ENCODE measurements at places on chromosomes 1 and 21.

GRCh38 chr21:31556662-31557061 lies 102.8 kb upstream of the SOD1 start:
- no peak for DNase-seq

DNA sequence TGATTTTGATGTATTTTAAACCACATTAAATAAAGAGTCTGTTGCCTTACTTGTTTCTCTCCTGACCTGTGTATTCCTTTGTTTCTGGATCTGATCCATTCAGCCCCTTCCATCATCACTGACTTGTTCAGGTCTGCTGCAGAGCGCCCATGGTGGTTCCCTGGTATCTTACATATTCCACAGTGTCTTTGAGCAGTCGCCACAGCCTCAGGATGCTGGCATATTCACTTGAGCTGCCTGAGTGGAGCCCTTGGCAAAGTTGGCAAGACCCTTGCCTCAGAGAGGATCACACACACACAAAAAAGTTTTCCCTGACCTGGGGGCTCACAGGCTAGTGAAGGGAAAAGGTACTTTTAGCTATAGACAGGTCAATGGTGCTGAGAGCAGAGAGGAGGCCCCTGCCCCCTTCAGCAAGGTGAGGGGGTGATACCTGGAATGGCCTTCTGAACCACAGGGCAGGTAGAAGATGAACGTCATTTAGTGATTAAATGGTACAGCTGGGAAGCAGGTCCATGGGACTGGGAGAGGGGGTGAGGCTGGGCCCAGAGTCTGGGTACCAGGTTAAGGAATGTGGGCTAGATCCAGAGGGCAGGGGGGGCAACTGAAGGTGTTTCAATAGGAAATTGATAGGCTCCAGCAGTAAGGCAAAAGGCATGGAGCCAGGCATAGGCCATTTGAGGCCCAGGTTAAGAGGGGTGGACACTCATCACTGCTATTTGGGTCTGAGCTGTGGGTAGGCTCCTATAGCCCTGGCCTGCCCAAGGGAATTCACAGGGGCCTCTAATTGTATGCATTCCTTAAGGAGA lies 2.0 kb upstream of the CCDC28B start:
- DNase-seq, result no peak

GRCh38 chr1:37177230-37177864 lies 143.0 kb upstream of the GRIK3 start:
- peak; percentile 40 for DNase-seq

GRCh38 chr21:45209685-45210284 lies 77.9 kb downstream of the POFUT2 start:
- DNase-seq, result no peak

GRCh38 chr1:64750875-64751274 lies 6.0 kb downstream of the RAVER2 start:
- DNase-seq, result no peak

- no peak for DNase-seq
Measured at GRCh38 chr21:33283203-33283602, 17.0 kb downstream of the IL10RB start.

DNA sequence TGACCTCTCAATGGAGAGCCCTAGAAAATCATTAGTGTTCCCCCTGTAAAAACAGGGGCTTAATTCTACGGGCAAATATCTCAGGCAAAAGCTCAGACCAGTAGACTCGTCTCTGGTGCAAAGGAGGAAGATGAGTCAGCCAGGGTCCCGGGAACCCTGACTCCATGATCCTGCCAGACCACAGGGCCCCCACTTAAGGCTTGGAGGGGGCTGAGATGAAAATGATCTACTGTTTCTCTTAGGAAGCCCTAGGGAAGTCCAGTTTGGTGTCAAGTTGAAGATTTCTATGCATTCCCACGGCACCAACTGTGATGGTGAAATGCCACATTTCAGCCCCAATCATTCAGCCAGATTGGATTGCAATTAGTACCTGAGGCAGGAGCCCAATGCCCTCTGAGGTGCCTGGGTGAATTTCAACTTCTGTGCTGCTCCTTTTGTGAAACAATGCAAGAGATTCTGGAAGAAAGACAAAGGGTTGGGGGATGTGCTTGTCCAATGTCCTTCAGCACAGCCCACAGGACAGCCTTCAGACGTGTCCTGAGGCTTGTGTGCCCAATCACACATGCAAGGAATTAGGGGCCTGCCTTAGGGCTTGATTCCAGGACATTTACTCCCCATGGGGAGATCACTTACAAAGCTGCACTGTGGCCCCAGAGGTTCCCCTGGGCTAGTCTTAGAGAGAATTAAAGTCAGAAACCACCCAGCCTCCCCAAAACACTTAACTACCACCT lies 18.1 kb downstream of the NAV1 start:
- DNase-seq, result no peak

- no peak for DNase-seq
Measured at GRCh38 chr1:161216945-161217712, 2.0 kb downstream of the FCER1G start.

GRCh38 chr1:218890451-218890850 lies 283.2 kb upstream of the LYPLAL1 start:
- DNase-seq, result no peak

DNA sequence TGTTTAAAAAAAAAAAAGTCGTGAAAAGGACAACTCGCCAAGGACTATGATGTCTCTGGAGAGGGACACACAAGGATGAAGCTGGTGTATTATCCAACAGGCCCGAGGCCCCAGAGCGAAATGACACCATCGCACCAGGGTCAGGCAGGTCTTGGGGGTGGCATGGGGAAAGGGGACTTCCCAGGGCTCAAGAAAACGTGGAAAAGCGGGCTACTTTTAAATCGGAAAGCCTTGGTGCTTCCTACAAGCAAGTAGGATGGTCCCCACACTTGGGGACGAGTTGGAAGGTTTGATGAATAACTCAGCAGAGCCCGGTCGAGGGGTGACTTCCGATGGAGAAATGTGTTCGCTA lies 505 bp upstream of the GNPAT start:
- no peak for DNase-seq

- DNase-seq, result no peak
Measured at GRCh38 chr1:119225831-119226230, 85.4 kb upstream of the WARS2 start.

DNA sequence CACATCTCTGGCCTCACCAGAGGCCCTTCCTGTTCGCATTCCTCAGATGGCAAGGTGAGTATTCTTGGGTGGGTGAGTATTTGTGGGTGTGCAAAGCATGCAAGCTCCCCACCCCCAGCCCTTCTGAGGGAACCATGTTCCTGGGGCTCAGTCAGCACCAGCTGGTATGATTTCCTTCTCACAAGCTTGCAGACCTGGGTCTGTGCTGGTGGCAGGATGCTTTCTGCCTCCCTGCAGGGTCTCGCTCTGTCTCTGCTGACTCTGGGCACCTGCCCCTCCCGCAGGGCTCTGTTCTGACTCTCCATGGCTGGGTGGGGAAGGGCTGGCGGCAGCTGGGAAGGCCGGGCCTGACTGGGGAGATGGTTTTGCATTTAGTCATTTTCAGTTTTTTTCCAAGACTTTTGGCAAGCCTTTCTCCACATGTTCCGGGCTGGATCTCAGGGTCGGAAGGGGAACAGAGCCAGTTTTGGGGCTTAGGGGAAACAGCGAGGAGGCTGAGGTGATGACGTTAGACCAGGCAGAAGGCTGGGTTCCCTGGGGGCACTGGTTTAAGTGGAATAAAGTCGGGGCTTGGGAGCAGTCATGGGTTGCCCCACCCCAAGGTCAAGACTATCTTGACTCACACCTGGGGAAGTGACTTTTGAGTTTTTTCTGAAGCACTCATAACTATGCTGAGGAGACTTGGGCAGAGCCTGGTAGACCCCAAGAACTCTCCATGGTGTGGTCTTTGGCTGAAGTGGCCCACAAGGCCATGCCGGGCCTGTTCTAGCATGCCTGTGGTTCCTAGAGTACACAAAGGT lies 6.2 kb downstream of the RASSF5 start:
- no peak for DNase-seq

- no peak for DNase-seq
Measured at GRCh38 chr1:118322331-118322730, 137.3 kb upstream of the SPAG17 start.

DNA sequence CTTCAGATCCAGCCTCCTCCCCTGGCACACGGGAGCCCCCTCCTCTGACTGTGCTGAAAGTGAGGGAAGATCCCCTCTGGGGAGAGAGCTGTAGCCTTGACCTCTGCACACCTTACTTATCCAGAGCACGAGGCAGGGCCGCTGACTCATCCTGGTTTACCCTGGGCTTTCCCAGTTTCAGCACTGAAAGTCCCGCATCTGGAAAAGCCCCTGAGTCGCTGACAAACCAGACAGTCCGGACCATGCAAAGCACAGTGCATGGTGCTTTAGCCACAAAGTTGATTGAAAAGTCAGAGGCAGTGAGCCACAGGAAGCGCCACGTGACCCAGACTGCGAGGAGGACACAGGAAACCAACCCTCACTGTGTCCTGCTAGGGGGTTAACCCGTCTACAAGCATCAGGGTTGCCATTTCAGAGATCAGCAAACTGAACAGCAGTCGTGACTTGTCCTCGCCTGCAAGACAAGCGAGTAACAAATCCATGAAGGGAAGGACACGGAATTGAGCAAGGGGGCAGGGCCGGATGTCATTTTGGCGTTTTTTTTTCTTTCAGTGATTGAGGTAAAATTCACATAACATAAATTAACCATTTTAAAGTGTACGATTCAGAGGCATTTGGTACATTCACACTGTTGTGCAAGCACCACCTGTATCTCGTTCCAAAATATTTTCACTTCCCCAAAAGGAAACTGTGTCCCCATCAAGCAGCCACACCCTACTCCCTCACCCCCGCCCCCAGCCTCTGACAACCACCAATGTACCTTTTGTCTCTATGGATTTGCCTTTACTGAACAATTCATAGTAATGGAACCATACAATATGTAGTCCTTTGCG lies 19.9 kb upstream of the IFNGR2 start:
- no peak for DNase-seq

- no peak for DNase-seq
Measured at GRCh38 chr1:161335796-161336195, 21.6 kb downstream of the SDHC start.

- DNase-seq, result peak; percentile 69
Measured at GRCh38 chr21:34181431-34182039, 108.2 kb downstream of the MRPS6 start.

GRCh38 chr1:180250499-180250770 lies 20.4 kb downstream of the LHX4 start:
- DNase-seq, result no peak

- DNase-seq, result no peak
Measured at GRCh38 chr1:216824511-216824910, 101.3 kb upstream of the ESRRG start.

DNA sequence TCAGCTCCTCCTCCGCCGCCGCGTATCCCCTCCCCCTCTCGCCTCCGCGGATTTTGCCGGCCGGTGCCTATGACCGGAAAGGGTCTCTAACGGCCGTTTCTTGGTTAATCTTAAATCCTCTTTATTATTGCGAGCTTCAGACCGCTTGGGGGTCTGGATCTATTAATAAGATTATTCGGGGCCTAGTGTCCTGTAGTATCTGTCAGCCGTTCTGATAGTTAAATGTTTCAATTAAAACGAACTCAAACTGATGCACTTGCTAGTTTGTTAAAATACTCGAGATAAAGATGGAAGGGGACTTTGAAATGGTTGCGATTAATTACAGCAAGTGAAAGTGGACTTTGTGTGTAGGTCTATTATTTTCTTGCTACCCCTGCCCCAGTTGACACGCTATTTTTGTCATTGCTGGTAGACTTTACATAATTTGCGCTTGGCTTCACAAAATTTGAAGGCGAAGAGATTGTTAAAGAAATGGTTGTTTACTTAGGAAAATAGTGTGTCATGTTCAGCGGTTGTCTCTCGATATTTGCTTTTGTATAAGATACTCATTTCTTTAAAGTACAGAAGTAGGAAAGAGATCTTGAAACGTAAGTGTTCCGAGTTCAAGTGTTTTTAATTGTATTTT lies 779 bp downstream of the SON start:
- peak; percentile 72 for DNase-seq

DNA sequence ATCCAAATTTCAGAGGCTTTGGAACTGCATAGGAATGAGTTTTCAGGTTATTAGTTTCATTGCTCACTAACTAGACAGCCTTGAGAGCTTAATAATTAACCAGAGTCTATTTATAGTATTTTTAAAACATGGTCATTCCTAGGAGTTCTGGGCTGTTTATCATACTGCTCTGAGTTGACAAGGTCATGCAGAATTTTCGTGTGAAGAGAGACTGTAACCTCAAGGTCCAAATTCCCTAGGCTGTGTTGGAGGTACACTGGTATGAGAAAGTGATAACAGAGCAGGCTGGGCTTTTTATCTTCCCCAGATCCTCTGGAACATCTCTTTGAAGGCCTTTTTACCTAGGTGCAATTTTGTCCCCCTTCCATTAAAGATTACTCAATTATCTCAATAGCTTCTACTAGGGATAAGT lies 736.3 kb downstream of the LTN1 start:
- no peak for DNase-seq

- DNase-seq, result no peak
Measured at GRCh38 chr1:200082329-200082728, 54.8 kb downstream of the NR5A2 start.

- DNase-seq, result no peak
Measured at GRCh38 chr21:19692231-19692630, 1288.6 kb upstream of the TMPRSS15 start.

GRCh38 chr1:186292875-186293274 lies 82.2 kb downstream of the TPR start:
- no peak for DNase-seq

- no peak for DNase-seq
Measured at GRCh38 chr1:223712850-223713474, 623 bp downstream of the CAPN2 start.

DNA sequence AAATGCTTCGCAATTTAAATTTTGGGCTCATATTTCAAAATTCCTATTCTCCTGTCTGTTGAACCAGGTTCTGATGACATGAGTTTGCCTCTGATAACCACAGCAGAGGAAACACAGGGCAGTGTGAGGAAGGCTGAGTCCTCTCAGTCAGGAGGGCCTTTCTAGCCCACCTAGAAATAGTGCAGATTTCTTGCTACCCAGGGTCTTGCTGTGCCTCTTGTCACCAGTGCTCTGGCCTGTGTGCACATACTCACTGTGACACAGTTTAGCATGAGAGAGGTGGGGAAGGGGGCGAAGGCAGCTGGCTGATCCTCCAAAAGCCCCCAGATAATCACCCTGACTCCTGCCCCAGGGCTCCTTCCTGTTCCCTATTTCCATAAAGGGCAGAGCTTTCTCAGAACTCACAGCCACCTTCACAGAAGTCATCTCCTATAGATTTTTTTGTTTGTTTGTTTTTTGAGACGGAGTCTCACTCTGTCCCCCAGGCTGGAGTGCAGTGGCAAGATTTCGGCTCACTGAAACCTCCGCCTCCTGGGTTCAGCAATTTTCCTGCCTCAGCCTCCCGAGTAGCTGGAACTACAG lies 23.7 kb downstream of the ERRFI1 start:
- no peak for DNase-seq
